Kidney (tissue), 22 donors: ENCODE measurements at places on chromosomes 2 and 18. TPM values are rescaled to one million over a fixed set of nuclear protein-coding genes. Genes with fewer than 3 reads are reported as not detected.

The ABCB11 gene
- 0.03 TPM for total RNA-seq

DNA sequence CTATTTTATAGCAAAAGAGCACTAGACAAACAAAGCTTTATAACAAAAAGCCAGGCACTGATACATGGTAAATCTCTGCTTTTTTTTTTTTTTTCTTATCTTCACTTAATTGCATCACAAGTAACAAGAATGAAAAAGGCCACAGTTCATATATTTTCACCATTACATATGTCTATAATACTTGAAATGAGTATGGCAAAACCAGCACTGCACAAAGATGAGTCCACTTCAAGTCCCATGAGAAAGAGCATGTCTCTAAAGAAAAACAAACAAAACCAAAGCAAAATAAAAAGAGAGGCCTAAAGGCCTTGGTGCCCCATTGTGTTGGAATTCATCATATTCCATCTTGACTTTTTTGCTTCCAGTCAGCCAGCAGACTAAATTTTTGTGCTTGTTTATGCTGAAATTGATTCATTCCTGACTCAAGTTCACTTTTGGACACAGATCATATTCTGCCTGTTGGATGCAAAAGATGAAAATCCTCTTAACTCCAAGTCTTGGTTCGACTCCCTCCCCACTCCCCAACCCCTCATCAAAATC lies 264.9 kb upstream of the CCDC68 start:
- DNase-seq = no peak
- no peaks in the 10 kb centered on the region for H3K4me1 ChIP-seq
- H3K4me3 ChIP-seq = no peak overlapping the region
- no peaks in the 10 kb centered on the region for H3K27me3 ChIP-seq

The C2orf49 gene
- 15.0 TPM for total RNA-seq

The POTEF gene
- total RNA-seq = not detected

DNA sequence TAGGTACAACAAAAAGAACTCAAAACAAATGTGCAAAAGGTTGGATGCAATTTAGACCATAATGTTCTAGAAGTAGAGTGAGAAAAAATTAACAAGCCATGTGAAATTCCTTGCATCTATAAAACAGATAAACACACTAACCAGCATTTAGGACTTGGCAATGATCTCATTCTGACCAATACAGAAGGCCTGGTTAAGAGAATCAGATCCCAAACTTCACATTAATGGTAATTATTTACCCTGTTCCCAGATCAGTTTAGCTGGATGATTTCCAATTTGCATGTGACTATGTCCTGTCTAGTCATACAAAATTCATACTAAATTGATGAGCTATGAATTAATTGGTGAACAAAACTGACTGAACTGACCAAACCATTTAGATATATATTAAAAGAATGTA lies 98.4 kb upstream of the FIGN start:
- H3K36me3 ChIP-seq = no peaks in the 10 kb centered on the region
- H3K4me3 ChIP-seq = no peak overlapping the region
- no peak overlapping the region for H3K27ac ChIP-seq
- H3K27me3 ChIP-seq = no peaks in the 10 kb centered on the region

The DNAJB2 gene
- 94.3 TPM for total RNA-seq

DNA sequence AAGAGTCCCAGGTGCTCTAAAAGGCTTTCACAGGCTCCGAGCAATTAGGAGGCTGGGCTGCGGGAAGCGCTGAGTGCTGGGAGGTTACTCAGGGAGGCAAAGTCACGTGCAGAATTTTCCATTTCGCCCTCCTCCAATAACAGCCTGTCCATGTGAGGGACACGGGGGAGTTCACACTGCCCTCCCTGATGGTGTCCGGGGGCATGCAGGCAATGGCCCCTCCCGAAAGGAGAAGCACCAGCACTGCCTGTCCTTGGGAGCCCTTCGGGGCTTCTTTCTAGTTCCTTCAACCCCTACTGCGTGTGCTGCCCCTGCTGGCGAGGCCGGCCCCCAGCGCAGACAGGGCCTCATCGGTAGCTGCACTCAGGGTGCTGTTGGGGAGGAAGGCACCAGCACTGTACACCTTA lies 63.1 kb upstream of the HPCAL1 start:
- H3K27ac ChIP-seq = no peak overlapping the region
- H3K27me3 ChIP-seq = no peaks in the 10 kb centered on the region
- no peak overlapping the region for H3K4me3 ChIP-seq

The SCTR gene
- 15.9 TPM for total RNA-seq
